ENCODE measurements at places on chromosomes 5 and 9.

GRCh38 chr5:608429-609370, 3.4 kb upstream of the CEP72 start:
- peaks cover 7% of the 10 kb centered on the region for H3K36me3 ChIP-seq
- no peak overlapping the region for H3K27ac ChIP-seq
- peak; percentile 3 for DNase-seq
- H3K4me3 ChIP-seq = no peak overlapping the region
- no peaks in the 10 kb centered on the region for H3K27me3 ChIP-seq

DNA sequence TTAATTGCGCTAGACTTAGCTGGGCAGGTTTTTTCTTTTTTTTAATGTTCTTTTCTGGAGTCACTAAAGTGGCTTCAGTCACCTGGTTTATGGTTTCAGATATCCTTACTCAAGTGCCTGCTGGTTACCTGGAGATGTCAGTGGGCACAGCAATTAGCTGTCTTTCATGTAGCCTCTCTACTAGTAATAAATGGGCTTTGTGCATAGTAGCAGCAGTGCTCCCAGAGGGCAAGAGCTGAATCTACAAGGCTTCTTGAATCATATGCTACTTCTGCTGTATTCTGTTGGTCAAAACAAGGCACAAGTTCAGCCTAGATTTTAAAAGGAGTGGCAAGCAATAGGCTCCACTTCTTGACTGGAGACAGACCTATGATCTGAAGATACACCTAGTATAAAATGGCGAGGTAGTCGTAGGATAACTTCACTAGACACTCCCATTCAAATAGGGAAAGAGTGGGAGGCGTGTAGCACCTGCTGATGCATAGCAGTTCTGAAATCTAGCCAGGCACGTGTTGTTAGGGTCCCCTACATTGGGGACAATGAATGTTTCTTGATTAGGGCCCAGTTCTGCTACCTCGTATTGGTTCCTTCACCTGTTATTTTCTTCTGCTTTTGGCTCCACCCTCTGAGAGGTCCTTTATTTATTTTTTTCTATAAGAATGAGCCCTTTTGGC, 7.0 kb downstream of the SCAMP1 start:
- H3K27ac ChIP-seq = no peak overlapping the region
- H3K27me3 ChIP-seq = no peaks in the 10 kb centered on the region
- H3K4me3 ChIP-seq = no peak overlapping the region

DNA sequence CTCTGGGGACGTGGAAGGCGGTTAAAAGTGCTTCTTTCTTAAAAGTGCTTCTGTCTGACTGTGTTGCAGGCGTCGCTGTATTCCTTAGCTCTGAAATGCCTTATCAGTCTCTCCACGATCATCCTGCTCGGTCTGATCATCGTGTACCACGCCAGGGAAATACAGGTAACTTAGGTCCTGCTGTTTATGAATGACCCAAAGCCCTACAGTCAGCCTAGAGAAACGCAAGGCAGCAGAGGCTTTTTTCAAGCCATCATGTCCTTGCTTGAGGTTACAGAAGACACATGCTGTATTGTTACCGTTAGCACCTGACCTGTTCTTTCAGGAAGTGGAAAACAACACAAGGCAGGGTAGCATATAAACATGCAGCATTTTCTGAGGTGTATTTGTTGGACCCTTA, 2.0 kb downstream of the KCNN2 start:
- peaks cover 47% of the 10 kb centered on the region for H3K27me3 ChIP-seq
- peak overlapping the region; percentile 32 for H3K4me3 ChIP-seq
- DNase-seq = no peak
- peaks cover 4% of the 10 kb centered on the region for H3K36me3 ChIP-seq

- H3K36me3 ChIP-seq = no peaks in the 10 kb centered on the region
- H3K4me3 ChIP-seq = no peak overlapping the region
- no peak for DNase-seq
- no peak overlapping the region for H3K27ac ChIP-seq
- no peaks in the 10 kb centered on the region for H3K27me3 ChIP-seq
Measured at GRCh38 chr5:89703817-89704216, 705.7 kb downstream of the CETN3 start.

- peak within 1 kb of the TSS; percentile 98 for H3K27ac ChIP-seq
- peak; percentile 92 for DNase-seq
- no peaks in the 10 kb centered on the region for H3K27me3 ChIP-seq
- H3K4me3 ChIP-seq = peak within 1 kb of the TSS; percentile 99
Measured at GRCh38 chr9:5628530-5629311, at the start of gene RIC1. TSS of gene RIC1 (plus strand) at chr9:5629107. CDS start at chr9:5629310, 203 bp downstream.

DNA sequence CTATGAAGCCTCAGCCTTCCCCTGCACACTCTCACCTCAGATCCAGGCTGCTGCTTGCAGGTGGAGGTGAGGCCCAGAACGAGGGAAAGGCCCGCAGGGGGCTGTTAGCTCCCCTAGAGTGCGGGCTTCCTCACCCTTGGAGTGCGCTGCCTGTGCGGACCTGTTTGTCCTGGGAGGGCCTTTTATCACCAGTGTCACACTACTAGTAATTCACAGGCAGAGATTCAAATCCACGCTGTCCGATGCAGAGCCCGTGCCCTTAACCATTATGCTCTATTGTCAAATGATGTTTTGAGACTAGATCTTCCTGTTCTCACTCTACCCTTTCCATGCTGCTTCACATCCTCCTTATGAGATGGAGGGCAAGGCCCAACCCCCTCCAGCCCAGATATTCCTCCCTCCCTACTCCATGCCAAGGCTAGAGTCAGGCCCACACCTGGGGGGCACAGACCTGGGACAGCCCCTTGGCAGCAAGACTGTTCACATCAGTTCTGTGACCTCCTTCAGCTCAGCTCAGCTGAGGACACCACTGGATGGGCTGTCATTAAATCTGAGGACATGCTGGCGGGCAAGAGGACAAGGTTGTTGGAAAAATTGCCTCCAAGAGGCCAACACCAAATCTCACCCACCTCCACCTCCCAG, 112.8 kb upstream of the SPOCK1 start:
- DNase-seq = no peak
- no peaks in the 10 kb centered on the region for H3K36me3 ChIP-seq
- H3K4me1 ChIP-seq = peaks cover 5% of the 10 kb centered on the region
- peaks cover 21% of the 10 kb centered on the region for H3K27me3 ChIP-seq

DNA sequence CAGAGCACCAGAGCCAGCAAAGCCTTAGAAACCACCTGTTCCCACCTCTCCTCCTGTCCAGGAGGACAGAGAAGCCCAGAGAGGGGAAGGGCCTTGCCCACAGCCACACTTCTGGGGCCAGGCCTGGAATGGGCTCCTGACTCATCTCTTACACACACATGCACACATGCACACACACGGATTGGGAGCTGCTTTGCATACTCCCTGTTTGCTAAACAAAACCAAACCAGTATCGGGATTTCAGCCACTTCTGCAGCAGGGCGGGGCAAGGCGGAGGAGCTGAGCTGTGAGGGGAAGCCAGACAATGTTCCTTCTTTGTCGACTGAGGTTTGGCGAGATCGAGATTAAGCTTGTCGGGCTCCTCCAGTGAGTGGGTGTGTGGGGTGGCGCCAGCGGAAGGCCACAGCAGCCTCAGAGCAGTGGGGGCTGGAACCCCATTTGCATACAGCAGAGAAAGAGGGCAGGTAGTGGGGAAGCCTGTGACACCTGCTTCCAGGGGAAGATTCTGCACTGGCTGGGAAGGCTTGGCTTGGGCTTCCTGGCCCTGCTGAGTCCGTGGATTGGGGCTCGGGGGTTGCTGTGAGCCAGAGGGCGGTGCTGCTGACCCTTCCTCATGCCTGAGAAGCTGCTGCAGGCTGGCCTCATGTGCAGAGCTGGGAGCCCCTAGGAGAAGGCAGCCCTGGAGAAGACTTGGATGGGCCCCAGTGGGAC, 16.1 kb downstream of the GFI1B start:
- H3K27ac ChIP-seq = no peak overlapping the region
- H3K4me3 ChIP-seq = no peak overlapping the region
- peaks cover 13% of the 10 kb centered on the region for H3K27me3 ChIP-seq
- H3K4me1 ChIP-seq = peaks cover 9% of the 10 kb centered on the region

GRCh38 chr5:142817949-142818431, 47.8 kb downstream of the ARHGAP26 start:
- DNase-seq = no peak
- peaks cover 12% of the 10 kb centered on the region for H3K36me3 ChIP-seq
- H3K27me3 ChIP-seq = no peaks in the 10 kb centered on the region
- H3K4me1 ChIP-seq = peaks cover 20% of the 10 kb centered on the region

DNA sequence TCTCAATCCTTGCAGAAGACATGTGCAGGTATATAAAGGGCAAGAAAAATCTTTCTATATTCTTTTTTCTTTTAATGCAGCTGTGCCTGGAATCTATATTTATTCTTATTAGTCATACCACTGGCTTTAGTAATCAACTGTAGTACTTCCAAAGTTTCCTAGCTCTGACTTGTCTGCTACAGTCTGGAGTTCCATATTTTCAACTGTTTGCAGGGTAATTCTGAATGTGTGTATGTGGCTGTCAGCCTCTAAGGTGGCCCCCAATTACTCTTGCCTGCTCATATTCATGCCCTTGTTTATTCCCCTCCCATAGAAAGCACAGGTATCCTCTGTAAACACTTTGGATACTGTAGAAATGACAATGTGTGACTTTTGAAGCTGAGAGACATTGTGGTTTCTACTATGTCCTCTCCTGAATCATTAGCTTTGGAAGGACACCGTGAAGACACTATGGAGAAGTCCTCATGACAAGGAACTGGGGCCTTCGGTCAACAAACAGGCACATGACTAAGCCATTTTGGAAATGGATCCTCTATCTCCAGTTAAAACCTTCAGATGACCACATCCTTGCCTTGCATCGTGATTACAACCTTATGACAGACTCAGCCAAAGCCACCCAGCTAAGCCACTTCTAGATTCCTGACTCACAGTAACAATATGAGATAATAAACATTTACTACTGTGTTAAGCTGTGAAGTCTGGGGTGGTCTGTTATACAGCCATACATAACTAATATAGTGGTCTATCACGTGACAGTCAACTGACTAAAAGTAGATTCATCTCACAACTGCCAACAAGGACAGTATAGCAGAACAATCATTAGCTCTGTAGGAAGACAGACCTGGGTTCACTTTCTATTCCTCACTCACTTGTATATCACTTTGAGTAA, 49.5 kb upstream of the SUSD1 start:
- no peak overlapping the region for H3K4me3 ChIP-seq
- H3K36me3 ChIP-seq = peaks cover 62% of the 10 kb centered on the region
- H3K27ac ChIP-seq = no peak overlapping the region
- no peak for DNase-seq

- H3K36me3 ChIP-seq = peaks cover 2% of the 10 kb centered on the region
- no peaks in the 10 kb centered on the region for H3K4me1 ChIP-seq
- no peak overlapping the region for H3K27ac ChIP-seq
- H3K27me3 ChIP-seq = no peaks in the 10 kb centered on the region
Measured at GRCh38 chr9:125679597-125680189, 27.3 kb downstream of the MAPKAP1 start.

DNA sequence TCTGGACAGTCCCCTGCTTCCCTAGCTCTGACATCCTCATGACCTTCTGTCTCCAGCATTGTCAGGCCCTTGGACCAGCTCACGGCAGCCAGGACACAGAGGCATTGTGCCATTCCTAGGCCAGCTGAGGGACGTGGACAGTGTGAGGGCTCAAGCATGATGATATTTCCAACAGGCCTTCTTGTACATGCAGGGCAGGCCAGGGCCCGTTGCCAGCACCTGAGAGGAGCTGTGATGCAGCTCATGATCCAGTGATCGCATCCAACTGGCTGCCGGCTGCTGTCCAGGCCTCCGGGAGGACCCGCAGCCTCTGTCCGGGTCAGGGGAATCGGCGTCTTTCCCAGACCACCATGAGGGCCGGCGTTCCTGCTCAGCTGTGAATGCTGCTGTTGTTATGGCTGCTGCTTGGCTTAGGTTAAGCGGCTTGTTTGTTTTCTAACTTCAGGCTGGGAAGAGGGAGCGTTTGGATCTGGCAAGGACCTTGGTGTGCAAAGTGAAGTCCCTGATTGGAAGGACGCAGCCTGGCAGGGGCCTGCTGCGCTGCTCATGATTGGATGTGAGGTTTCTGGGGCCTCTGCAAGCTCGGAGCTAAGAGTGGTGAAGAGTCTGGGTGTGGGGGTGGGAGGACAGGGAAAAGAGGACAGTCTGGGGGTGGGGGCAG, 53.8 kb downstream of the PDZD2 start:
- DNase-seq = no peak
- no peak overlapping the region for H3K27ac ChIP-seq
- no peaks in the 10 kb centered on the region for H3K27me3 ChIP-seq
- H3K36me3 ChIP-seq = no peaks in the 10 kb centered on the region
- H3K4me3 ChIP-seq = no peak overlapping the region
- no peaks in the 10 kb centered on the region for H3K4me1 ChIP-seq

DNA sequence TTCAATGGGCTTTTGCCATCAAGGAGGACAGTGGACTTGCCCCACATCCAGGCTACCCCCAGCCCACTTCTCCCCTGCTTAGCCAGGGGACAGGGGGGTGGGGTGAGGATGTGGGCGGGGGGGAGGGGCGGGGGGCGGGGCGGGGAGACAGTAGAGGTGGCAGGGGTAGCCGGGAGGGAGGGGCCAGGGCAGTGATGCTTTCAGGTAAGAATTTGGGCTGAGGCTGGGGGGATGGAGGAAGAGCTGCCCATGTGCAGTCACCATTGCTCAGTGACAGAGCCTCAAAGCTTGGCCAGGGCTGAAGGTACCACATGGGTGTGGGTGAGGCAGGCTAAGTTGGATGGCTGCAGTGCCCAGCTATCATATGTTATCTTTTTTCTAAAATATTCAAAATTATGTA, 40.7 kb upstream of the HNRNPA0 start:
- H3K27me3 ChIP-seq = no peaks in the 10 kb centered on the region
- H3K4me3 ChIP-seq = no peak overlapping the region

DNA sequence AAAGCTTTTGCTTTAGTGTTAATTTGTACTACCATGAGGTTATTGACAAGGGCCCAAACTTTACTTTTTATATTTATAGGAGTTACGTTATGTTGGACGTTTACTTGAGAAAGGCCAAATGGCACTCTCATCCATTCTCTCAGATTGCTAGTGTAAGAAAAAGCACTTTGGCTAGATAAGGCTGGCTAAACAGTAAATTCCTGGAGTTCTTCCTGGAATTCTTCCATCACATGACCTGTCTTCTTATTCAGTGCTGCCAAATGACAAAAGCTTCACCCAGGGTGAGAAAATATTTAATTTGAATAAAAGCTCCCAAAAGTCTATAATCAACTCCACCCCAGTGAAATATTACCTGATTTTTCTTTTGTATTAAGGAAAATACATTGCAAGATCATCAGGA, 1568.9 kb upstream of the ACO1 start:
- no peak for DNase-seq
- H3K4me1 ChIP-seq = no peaks in the 10 kb centered on the region
- no peaks in the 10 kb centered on the region for H3K27me3 ChIP-seq
- no peak overlapping the region for H3K4me3 ChIP-seq
- no peaks in the 10 kb centered on the region for H3K36me3 ChIP-seq
